GM13976 (cell line): ENCODE measurements at places on chromosomes 6 and 20.

DNA sequence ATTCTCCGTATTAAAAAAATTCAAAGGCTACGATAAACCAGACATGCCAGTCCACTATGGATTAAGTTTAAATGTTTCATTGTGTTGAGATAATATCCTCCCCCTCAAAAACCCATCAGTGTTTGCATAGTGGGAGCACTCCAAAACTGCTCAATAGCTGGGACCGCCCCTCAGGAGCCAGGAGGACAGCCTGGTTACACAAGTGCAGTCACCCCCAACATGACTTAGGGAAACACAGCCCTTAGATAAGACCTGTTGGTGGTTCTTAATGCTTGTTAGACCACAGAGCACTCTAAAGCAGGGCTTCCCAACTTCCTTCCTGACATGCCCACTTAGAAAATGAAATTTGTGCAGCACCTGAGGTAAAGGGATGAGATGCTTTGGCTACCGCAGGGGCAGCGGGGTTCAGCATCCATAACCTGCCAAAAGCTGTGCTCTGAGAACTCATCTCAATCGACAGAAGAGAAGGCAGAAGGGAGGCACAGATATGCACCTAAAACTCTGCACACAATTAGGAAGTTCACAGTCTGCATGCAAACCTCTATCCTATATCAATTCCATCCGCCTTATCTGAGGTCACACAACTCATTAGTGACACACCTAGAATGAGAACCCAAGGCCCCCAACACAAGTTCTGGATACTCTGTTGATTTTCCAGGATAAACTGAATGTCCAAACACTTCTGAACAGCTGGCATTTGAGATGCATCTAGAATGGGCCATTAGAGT is 74.3 kb downstream of the RALGAPA2 start:
- DNase-seq, result no peak

DNA sequence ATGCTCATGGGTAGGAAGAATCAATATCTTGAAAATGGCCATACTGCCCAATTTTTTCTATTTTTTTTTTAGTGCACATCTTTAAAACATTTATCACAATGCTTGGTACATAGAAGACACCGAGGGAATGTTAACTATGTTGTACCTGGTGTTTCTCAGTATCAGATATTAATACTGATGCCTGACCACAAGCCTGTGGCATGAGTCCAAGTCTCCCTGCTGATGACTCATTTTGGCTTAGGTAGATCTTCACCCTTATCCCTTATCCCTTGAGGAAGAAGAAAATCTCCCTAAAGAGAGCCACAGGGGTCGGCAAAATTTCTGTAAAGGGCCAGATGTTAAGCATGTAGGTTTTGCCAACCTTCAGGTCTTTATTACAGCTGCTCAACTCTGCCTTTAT is 14.5 kb downstream of the CD109 start:
- no peak for DNase-seq

GRCh38 chr20:62203378-62204030 is 16.6 kb downstream of the HRH3 start:
- no peak for DNase-seq

DNA sequence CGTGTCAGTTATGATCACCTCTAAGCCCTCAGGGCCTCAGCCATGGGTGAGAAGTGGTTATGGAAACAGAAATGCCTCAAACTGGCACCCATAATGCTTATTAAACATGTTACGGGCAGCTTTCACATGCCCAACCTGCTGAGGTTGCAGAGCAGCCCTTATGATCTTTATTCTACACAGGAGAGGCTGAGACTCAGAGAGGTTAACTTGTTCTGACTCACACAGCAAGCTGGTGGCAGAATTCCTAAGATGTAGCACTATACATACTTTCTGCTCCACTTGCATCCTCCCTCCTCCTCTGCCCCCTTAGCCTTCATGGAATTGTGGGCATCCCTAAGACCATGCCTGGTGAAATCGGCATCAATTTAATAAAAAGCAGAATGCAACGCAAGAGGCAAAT is 34.7 kb upstream of the IGF2R start:
- DNase-seq, result no peak

GRCh38 chr6:23420659-23421350 is 705.2 kb upstream of the NRSN1 start:
- no peak for DNase-seq

DNA sequence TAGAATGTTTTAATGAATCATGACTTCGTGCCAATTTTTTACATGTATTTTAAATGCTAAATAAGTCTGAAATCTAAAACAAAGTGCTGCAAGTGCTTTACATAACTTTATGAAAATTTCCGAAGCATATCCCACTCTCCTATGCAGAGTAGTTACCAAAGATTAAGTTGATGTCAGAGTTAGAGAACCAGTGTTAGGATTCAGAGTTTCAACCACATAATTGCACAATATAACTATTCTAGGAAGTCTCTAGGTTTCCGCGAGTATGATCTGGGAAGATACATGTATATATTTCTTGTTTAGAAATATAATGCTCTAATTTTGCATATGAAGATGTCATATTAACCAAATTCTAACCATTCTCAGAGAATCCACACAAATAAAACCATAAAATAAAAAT is 74.8 kb downstream of the ASCC3 start:
- no peak for DNase-seq

GRCh38 chr6:125124049-125124669 is 29.4 kb upstream of the TPD52L1 start:
- DNase-seq, result no peak
